ENCODE measurements at places on chromosomes 1 and 21.

DNA sequence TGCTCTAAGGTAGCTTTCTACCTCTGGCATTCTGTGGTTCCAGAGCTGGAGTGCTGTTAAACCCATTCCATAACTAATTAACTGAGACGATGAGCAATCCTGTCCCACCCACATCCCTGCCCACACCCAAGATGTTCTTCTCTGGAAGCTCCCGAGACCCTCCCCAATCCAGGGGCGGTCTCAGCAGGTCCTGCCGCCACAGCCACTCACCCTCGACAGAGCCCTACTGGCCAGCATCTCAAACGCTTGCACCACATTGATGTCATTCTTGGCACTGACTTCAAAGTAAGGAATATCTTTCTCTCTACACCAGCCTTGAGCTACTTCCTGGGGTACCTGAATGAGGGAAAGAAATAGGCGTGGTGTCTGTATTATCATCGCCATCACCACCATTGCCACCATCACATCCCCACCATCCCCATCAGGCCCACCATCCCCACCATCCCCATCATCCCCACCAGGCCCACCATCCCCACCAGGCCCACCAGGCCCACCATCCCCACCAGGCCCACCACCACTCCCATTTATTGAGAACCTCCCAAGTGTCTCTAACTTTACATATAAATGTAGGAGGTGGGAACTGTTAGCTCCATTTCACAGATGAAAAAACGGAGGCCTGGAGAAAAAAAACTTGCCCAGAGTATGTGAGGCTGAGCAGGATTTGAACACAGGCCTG, 17.7 kb downstream of the RAB7B start:
- DNase-seq, result no peak

DNA sequence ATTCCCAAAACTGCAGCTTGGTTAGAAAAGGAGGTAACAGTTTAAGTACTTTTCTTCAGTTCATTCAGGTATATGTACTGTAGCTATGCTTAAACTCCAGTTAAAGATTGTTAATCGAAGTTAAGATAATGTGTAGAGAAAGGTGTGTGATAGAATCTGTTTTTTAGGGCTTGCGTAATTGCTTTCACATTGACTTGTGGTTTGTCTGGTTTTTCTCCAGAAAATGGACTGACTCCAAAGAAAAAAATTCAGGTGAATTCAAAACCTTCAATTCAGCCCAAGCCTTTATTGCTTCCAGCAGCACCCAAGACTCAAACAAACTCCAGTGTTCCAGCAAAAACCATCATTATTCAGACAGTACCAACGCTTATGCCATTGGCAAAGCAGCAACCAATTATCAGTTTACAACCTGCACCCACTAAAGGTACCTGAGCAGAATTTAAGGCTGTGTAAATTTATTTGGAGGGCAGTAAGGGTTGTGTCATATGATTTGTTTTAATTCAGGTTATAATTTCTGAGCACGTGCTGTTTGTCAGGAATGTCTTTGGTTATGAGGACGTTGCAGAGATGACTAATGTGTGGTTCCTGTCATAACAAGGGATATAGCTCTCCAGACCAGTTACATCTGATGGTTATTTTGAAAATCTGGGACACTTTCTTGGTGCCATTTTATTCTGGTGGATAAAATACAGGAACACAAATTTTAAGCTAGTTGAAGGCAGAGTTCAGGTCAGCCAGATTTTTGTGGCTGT, 26.0 kb downstream of the ATF6 start:
- no peak for DNase-seq

DNA sequence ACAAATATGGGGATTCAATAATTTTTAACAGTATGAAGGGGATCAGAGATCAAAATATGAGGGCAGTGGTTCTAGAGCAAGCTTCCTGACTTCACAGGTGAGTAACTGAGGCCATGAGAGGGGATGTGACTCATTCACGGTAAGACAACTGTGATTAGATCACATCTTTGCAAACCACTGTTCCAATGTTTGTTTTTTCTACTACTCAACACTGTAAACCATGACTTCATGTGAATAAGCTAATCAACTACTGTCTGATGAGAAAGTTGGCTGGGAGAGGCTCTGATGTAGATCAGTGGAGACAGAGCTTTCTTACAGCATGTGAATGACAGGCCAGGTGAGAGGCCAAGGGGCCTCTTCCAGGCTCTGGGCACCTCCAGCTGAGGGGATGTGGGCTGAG, 84.7 kb downstream of the BRINP2 start:
- no peak for DNase-seq

GRCh38 chr1:241456743-241457142, 62.8 kb downstream of the FH start:
- DNase-seq, result no peak

GRCh38 chr1:166062421-166063070, 104.3 kb downstream of the FAM78B start:
- no peak for DNase-seq

DNA sequence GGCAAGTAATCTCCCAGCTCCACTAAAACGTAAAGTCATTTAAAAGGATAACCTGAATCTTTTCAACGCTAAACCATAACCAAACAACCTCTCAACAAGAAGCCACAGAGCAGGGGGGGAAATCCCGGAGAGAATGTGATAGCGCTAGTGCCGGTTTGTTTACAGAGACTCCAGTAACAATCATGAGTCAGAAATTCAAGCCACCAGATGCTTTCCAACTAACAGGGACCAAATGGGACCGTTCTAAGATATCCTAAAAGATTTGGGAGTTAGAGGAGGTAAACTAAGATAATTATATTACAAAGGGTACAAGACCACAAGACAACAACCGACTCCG, 825 bp downstream of the DCAF8 start:
- DNase-seq, result peak; percentile 69

DNA sequence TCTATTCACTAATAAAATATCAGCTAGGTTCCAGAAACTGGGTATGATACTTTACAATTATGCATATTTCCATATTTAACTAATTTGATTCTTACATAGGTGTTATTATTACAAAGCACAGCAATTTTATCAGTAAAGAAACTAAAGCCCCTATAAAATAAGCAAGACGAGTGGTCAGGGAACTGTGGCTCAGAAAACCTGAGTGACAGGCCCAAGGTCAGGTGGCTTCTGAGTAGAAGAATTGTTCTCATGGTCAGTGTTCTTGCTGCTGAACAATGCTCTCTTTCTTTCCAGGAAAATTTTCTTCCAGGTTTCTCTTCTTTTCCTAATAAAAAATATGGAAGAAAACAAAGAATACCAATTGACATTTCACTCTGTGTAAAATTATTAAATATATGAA, 2.2 kb upstream of the ATP6V1G3 start:
- no peak for DNase-seq

- no peak for DNase-seq
These were observed 63.9 kb downstream of the CD247 start for GRCh38 chr1:167454304-167454893.

DNA sequence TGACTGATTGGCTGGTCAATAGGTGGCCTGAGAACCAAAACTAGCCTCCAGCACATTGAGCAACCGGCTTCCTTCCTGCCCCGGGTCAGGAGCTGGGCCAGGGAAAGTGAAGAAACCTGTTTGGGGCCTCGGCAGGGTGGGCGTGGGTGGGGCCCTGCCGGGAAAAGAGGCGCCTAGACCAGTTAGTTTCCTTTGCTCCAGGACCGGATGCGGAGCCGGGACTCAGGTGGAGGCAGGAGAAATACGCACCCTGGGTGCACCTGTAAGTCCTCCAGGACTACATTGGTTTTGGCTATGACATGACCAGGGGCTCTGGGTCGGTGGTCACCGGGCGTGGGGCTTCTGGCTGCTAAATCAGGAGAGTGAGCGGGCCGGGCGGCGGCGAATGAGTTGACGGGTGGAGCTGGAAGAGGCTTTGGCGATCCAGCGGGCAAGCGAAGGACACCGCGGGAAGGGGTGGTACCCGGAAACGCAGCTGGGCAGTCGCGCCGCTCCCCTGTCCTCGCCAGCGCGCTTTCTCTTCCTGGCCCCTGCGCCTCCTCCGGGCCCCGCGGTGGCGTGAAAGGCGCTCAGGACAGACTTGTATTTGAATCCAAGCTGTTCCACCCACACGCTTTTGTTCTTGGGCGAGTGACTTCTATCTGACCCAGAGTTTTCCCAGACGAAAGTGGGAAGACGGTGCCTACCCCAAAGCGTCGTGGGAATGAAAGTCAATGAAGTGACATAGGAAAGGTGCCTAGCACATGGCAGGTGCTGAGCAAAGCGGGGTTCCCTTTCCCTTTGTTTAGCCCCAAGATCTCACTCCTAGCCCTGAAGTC, 30.6 kb upstream of the JUN start:
- no peak for DNase-seq

DNA sequence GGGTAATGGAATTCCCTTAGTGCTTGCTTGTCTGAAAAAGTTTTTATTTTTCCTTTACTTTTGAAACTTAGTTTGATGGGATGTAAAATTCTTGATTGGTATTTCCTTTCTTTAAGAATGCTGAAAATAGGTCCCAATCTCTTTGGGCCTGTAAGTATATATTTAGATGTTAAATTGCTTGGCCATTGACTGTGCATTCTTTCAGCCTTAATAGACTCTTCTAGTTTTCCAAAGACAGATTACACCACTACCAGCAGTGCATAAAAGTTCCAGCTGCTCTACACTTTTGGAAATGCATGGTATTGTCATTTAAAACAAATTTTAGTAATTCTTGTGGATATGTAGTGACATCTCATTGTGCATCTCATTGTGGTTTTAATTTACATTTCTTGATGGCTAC, 464.8 kb upstream of the USP24 start:
- DNase-seq, result no peak

DNA sequence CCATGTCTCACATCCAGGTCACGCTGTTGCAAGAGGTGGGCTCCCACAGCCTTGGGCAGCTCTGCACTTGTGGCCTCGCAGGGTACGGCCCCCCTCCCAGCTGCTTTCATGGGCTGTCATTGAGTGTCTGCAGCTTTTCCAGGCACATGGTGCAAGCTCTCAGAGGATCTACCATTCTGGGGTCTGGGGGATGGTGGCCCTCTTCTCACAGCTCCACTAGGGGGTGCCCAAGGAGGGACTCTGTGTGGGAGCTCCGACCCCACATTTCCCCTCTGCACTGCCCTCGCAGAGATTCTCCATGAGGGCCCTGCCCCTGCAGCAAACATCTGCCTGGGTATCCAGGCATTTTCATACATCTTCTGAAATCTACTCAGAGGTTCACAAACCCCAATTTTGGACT, 219.4 kb downstream of the LRRC7 start:
- no peak for DNase-seq

DNA sequence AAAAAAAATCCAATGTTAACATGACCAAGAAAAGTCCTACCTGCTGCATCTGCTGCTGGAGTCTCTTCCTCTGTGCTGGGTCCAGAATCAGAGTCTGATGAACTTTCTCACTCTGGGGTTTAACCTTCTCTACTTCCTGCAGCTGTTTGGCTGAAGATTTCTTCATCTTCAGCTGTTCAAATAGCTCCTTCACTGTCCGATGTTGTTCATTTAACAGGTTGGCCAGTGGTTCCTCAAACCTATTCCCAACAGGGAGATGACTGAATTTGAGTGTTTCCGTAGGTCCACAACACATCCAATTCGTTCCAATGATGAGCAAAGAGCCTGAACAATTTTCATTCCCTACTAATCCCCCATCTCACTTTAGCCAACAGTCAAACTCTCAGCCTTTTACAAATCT, 79.4 kb downstream of the GON4L start:
- DNase-seq, result no peak

DNA sequence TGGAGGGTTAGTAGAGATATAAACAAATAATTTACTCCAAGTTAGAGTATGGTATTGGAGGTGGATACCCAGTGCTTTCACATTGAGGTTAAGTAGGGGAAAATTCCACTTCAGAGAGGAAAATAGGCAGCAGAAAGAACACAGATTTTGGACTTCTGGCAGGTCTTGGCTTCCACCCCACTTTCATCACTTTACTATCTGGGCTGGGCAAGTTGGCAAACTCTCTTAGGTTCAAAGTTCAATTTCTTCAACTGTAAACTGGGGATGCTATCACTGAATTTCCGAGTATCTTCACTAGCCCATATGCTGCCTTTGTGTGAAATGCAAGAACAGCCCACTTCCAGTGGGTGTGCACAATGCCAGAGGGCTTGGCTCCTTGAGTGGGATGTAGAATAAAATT, 214.9 kb downstream of the GABPA start:
- no peak for DNase-seq

GRCh38 chr1:104266612-104267011, 516.9 kb downstream of the AMY1C start:
- no peak for DNase-seq

All from effector memory CD4-positive, alpha-beta T cell (primary cell).